ENCODE measurements at places on chromosomes 12 and 14. TPM values are rescaled to one million over a fixed set of nuclear protein-coding genes. Genes with fewer than 3 reads are reported as not detected.
A peak's percentile ranks its signal among the peaks of the same experiment; 100 is the strongest.

GRCh38 chr14:81033698-81034240 is 78.3 kb downstream of the TSHR start:
- peaks cover 9% of the 10 kb centered on the region for H3K36me3 ChIP-seq
- H3K27me3 ChIP-seq = peaks cover 23% of the 10 kb centered on the region
- H3K27ac ChIP-seq = no peak overlapping the region
- no peak overlapping the region for H3K4me3 ChIP-seq
- DNase-seq = no peak

- H3K4me1 ChIP-seq = peaks cover 12% of the 10 kb centered on the region
- no peaks in the 10 kb centered on the region for H3K27me3 ChIP-seq
- no peak for DNase-seq
- no peaks in the 10 kb centered on the region for H3K36me3 ChIP-seq
- peak overlapping the region; percentile 40 for H3K27ac ChIP-seq
- peak overlapping the region; percentile 30 for H3K4me3 ChIP-seq
Measured at GRCh38 chr12:73452672-73453469, 1084.8 kb upstream of the ATXN7L3B start.

DNA sequence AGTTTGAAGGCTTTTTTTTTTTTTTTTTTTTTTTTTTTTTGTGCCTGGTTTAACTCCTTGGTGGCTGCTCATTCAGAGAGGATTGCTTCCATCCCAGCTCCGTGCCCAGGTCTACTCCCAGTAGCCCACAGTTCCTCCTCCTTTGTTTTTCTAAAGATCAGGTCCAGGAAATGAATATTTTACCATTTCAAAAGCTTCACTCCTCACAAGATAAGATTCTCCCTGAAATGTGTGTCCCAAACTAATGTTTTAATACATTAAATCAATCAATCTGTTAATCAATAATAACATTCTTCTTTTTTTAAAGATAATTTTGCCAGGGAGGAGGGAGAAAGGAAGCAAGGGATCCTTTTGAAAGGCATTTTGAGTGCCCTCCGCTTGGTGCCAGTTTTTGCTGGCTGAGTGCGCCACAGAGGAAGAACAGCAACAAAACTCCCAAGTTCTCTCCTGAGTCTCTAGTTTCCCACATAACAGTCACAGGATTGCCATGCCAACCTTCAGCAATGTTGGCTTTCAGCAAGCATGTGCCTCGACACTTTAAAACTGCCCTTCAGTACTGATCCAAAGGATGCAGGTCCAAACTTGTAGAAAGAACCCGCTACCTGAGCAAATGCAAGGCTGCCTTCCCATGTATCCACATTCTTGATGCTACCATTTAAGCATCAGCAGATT is 99.2 kb downstream of the RMST start:
- DNase-seq = no peak
- no peaks in the 10 kb centered on the region for H3K36me3 ChIP-seq
- H3K27me3 ChIP-seq = peaks cover 5% of the 10 kb centered on the region
- H3K4me1 ChIP-seq = no peaks in the 10 kb centered on the region

DNA sequence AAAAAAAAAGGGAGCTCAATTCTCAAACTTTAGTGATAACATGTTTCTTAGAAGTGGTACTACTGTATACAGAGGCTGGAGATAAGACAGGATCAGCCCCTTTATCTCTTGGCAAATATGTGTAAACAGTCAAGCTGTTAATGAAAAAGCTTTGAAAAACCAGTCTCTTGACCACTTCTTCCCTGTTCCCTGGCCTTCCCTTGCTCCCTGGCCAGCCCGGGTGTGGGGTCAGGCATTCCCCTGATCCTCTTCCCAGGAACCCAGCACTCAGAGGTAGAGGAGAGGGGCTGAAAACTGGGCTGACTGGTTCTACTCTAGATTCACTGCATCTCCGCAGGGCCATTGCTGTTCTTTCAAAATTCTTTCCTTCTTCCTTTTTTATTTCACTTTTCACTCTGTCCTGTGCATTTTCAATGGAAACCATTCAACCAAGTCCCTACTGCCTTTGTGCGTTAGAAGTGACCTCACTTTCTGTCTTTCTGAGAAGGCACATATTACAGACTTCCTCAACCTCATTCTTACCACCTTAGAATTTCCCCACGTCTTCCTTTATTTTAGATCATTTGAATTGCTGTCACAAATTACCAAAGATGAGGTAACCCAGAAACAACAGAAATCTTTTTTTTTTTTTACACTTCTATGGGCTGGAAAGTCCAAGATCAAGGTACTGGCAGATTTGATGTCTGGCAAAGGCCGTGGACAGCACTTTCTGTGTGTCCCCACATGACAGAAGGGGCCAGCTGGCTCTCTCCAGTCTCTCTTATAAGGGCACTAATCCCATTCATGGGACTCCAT is 5.7 kb downstream of the GNG2 start:
- H3K36me3 ChIP-seq = no peaks in the 10 kb centered on the region
- peaks cover 50% of the 10 kb centered on the region for H3K4me1 ChIP-seq
- H3K4me3 ChIP-seq = no peak overlapping the region
- peak; percentile 54 for DNase-seq
- H3K27me3 ChIP-seq = no peaks in the 10 kb centered on the region

GRCh38 chr12:41211448-41211847 is 23.3 kb downstream of the PDZRN4 start:
- H3K27me3 ChIP-seq = peaks cover 8% of the 10 kb centered on the region
- DNase-seq = no peak
- H3K36me3 ChIP-seq = no peaks in the 10 kb centered on the region
- no peak overlapping the region for H3K27ac ChIP-seq
- no peak overlapping the region for H3K4me3 ChIP-seq

- no peak for DNase-seq
- no peak overlapping the region for H3K27ac ChIP-seq
- no peaks in the 10 kb centered on the region for H3K27me3 ChIP-seq
- H3K4me1 ChIP-seq = peaks cover 3% of the 10 kb centered on the region
Measured at GRCh38 chr12:107468182-107468581, 217.4 kb upstream of the PWP1 start.

- no peaks in the 10 kb centered on the region for H3K27me3 ChIP-seq
- no peak overlapping the region for H3K27ac ChIP-seq
- H3K36me3 ChIP-seq = peaks cover 5% of the 10 kb centered on the region
- DNase-seq = no peak
Measured at GRCh38 chr12:57372233-57372632, 58.6 kb downstream of the R3HDM2 start.

- no peaks in the 10 kb centered on the region for H3K36me3 ChIP-seq
- H3K4me3 ChIP-seq = peak overlapping the region; percentile 90
- peaks cover 56% of the 10 kb centered on the region for H3K4me1 ChIP-seq
- H3K27ac ChIP-seq = peak overlapping the region; percentile 97
- H3K27me3 ChIP-seq = no peaks in the 10 kb centered on the region
Measured at GRCh38 chr12:89863493-89863938, 154.9 kb upstream of the ATP2B1 start.

DNA sequence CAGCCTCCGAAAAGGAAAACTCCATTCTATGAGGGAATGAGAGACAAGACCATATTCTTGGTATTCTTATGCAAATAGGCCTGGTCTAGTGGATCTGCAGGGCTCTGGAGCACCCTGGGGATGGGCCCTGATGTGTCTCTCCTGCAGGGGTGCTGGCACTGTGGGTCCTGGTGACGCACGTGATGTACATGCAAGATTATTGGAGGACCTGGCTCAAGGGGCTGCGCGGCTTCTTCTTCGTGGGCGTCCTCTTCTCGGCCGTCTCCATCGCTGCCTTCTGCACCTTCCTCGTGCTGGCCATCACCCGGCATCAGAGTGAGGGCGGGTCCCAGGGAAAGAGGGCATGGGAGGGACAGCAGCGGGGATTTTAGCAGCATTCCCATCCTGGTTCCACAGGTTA is 5.8 kb downstream of the SLC48A1 start:
- no peak for DNase-seq
- no peak overlapping the region for H3K27ac ChIP-seq
- H3K27me3 ChIP-seq = no peaks in the 10 kb centered on the region
- no peaks in the 10 kb centered on the region for H3K36me3 ChIP-seq
- no peak overlapping the region for H3K4me3 ChIP-seq

The FOXN4 gene
- polyA plus RNA-seq = not detected

The RHEBL1 gene
- 5.0 TPM for polyA plus RNA-seq

The BBOF1 gene
- 1.2 TPM for polyA plus RNA-seq

The SRRM4 gene
- polyA plus RNA-seq = not detected
